ENCODE measurements at places on chromosomes 16 and 17.
A peak's percentile ranks its signal among the peaks of the same experiment; 100 is the strongest.

- no peak for DNase-seq
Observed at GRCh38 chr16:82190386-82190785, 20.4 kb upstream of the MPHOSPH6 start.

DNA sequence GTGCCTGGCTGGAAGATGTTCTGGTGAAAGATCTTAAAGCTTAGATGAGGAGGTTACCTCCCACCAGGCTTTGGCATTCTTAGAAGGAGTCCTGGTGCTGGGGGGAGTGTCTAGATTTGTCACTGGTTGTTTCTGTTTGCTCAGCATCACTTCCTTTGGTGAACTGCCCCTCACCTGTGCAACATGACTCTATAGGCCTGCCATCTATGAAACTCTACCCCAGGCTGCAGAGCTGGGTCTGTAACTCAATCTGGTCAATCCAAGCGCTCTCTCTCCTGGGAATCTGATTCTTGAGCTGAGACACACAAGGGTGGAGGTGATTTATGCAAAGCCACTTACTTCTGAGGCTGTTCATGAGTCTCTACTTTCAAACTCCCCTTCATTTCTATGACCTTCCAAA lies 399.4 kb downstream of the NPIPA7 start:
- no peak for DNase-seq

DNA sequence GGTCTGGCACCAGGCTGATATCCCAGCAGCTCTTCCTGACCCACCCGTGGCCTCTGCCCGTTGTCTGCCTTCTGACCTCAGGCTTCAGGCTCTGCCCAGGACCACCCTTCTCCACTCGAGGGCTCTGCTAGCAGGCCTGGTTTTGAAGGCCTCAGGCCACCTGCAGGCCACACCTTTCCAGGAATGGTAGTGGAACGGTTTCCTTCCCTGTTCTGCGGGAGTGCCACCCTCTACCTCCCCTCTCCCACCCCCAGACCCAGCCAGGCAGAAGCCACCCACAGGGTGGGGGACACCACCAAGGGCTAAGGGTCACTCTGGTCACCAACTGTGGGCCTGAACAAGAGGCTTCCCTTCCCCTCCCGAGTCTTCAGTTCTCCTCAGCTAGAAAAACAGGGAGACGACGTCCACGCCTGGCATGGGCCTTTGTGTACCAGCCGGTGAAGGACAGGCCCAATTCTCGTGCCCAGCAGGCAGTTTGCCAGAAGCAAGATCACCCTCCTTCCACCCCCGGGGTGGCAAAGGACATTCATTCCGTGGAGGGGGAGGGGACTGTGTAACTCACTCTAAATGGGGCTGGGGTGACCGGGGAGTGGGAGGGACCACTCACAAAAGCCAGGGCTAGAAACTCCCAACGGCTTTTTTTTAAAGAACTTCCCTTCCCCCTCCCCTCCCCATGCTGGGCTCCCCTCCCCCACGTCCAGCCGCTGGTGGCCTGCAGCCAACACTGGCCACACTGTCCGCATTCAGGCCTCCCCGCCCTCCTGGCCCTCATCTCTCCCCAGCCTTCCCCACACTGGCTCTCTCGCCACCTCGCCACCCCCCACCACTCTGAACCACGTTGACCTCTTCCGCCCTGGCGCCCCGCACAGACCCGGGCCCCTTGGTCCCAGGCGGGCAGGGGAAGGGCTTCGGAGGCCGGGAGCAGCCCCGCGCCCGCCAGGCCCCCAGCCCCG lies 7.7 kb downstream of the CBX4 start:
- no peak for DNase-seq

DNA sequence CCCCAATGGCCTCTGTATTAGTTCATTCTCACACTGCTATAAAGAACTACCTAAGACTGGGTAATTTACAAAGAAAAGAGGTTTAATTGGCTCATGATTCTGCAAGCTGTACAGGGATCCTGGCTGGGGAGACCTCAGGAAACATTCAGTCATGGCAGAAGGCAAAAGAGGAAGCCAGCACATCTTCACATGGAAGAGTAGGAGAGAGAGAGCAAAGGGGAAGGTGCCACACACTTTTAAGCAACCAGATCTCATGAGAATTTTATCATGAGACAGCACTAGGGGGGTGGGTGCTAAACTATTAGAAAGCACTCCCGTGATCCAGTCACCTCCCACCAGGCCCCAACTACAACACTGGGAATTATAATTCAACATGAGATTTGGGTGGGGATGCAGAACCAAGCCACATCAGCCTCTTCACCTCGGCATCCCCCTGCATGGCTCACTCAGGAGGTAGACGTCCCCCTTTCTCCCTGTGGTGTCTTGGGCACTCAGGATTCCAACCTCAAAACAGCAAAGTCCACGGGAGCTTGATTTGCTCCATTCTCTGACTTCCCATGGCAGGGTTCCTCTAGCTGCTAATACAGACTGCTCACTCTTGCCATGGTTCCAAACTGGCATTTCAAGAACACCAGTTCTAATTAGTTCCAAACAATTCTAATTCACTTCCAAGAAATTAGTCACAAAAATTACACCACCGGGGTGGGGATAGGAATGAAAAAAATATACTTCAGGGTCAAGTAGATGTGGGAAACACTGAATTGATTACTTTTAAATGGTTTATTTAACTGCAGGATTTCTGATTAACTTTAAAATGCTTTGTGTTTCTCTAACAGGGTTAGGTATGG lies 203.8 kb upstream of the HSBP1 start:
- no peak for DNase-seq

GRCh38 chr17:76549215-76549518 lies 9.3 kb downstream of the PRCD start:
- DNase-seq = no peak

DNA sequence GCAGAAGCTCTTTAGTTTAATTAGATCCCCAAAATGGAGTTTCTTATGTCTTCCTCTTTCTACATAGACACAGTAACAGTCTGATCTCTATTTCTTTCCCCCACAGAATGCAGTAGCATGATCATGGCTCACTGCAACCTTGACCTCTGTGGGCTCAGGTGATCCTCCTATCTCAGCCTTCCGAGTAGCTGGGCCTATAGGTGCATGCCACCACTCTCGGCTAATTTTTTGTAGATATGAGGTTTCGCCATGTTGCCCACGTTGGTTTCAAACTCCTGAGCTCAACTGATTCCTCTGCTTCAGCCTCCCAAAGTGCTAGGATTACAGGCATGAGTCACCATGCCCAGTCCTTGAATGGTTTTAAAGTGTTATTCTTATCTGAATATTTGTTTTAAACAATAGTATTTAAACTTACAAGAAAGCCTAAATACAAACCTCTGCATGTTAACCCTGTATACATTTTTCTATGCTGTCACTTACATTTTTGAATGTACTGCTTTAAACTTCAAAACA lies 120.6 kb downstream of the GOSR1 start:
- DNase-seq = no peak

- DNase-seq = no peak
Observed at GRCh38 chr17:627051-627450, 87.6 kb downstream of the VPS53 start.

GRCh38 chr17:34051046-34051445 lies 204.0 kb upstream of the CCL2 start:
- DNase-seq = no peak

DNA sequence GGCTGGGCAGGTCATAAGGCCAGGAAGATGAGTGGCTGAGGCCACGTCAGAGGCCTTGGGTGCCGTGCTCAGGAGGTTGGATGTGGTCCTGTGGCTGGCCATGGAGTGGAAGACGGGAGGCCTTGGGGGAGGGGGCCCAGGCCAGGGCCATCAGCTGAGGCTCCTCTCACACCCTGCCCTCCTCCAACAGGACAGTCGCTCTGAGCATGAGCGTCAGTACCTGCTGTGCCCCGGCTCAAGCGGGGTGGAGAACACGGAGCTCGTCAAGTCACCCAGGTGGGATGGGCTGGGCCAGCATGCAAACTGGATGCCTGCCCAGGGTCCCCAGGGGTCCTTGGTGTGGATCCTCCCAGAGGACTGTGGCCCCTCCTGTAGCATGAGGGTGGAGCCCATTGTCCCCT lies 19.2 kb downstream of the POLR3E start:
- DNase-seq = no peak

- DNase-seq = no peak
Observed at GRCh38 chr16:79618692-79619050, 18.1 kb upstream of the MAF start.

- no peak for DNase-seq
Observed at GRCh38 chr16:67657751-67658518, 2.1 kb downstream of the ACD start.

- DNase-seq = peak; percentile 68
Observed at GRCh38 chr17:77887464-77888241, 70.8 kb upstream of the TNRC6C start.

DNA sequence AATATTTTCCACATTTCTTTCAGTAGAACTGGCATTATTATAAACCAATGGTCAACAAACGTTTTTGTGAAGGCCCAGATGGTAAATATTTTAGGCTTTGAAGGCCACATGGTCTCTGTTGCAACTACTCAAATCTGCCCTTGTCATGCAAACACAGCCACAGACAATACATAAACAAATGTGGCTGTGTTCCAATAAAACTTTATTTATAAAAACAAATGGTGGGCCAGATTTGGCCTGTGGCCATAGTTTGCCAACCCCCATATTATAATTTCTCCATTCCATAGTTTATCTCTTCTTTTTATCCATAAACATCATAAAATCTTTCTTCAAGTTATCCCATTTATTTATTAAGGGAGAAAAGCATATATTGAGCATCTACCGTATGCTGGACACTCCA lies 98.8 kb downstream of the CDYL2 start:
- no peak for DNase-seq

GRCh38 chr17:74233937-74234336 lies 20.6 kb downstream of the TTYH2 start:
- no peak for DNase-seq

DNA sequence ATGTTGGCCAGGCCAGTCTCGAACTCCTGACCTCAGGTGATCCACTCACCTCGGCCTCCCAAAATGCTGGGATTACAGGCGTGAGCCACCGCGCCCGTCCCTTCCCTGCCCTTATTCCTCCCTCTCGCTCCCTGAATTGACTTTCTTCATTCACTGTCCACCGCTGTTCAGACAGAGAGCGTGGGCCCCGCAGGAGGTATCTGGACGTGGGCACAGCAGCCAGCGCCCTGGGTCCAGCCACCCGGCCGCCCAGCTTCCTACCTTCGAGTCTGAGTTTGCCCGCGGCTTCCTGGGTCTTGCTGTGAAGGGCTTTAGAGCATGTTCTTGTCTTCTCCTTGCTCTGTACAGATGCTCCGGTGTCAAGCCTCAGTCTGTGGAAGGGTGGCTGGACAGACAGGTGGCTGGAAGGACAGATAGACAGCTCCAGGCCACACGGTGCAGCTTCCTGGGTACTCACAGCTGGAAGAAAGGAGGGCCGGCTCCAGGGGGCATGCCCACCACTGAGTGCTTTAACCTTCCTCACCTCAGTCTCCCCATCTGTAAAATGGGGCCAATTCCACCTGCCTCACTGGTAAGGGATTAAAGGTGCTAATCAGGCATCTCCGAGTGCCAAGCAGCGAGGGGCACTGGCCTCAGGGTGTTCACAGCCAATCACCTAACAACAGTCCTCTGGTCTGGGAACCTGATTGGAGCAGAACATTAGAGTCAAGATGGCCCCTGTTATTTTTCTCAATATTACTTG lies 13.6 kb downstream of the RHBDF2 start:
- DNase-seq = no peak

DNA sequence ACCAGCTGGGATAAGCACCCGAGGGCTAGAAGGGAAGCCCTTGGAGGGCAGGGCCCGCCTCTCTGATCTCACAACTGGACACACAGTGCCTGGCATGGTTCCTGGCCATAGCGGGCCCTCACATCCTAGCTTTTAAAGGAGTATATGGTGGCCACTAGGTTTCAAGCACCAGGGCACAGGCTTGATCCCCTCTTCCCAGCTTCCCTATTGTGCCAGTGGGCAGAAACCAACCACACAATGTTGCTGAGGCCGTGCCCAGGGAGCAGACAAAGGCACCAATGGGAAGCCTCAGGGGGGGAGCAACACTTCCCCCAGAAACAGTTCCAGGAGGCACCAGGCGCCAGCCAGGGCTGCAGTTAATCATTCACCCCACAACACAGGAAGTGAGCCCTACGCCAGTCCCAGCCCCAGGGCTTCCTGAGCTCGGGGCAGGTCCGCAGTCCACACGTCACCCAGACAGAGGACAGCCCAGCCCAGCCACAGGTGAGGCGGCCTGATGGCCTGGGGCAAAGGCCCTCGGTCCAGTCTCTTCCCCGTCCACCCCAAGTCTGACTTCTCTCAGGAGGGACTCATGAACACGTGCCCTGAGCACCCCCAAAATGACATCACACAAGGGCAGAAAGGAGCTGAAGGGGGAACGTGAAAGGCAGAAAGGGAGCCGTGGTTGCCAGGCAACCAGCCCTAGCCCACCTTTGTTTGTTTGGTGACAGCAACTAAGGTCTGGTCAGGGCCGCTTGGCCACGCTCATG lies 12.8 kb downstream of the SMIM5 start:
- DNase-seq = no peak

- DNase-seq = peak; percentile 95
Observed at GRCh38 chr17:80036715-80037477, 454 bp downstream of the CCDC40 start.

DNA sequence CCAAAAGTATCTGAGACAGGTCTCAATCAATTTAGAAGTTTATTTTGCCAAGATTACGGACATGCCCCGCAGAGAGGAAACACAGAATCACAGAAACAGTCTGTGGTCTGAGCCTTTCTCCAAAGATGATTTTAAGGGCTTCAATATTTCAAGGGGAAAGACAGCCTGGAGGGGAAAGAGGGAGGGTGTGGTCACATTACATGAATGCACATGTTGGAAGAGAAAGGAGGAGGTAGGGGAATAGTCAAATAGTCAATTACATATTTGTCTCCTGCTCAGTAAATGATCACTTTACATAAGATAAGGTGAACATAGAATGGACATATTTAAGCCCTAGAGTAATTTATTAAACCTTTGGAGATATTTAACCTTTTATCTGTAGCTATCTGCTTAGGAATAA lies 12.3 kb downstream of the UNC45B start:
- DNase-seq = no peak

GRCh38 chr16:25832291-25832690 lies 140.5 kb downstream of the HS3ST4 start:
- no peak for DNase-seq

GRCh38 chr17:60065136-60065535 lies 13.6 kb downstream of the HEATR6 start:
- DNase-seq = no peak

GRCh38 chr17:43578699-43579565 lies 32.8 kb upstream of the ETV4 start:
- DNase-seq = peak; percentile 95

DNA sequence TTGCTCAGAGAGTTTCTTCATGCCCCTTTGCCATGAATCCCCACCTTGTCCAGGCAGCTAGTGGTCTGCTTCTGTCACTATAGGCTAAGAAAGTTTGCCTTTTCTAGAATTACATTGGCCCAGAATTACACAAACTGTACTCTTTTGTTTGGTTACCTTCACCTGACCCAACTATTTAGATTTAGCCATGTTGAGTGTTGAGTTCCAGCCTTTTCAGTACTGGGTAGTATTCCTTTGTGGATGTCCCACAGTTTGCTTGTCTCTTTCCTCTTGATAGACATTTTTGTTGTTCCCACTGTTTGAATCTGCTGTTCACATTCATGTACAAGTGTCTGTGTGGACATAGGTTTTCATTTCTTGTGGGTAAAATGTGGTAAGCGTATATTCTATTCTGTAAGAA lies 22.3 kb downstream of the USP10 start:
- no peak for DNase-seq

Measured in NCI-H1417 (cell line).